A673 (cell line): ENCODE measurements at places on chromosomes 4 and X.

- DNase-seq: no peak
These were observed 132.7 kb downstream of the ARHGAP10 start for GRCh38 chr4:147864607-147865006.

GRCh38 chr4:170671171-170671570, 581.4 kb upstream of the AADAT start:
- DNase-seq: no peak

- DNase-seq: no peak
These were observed 20.5 kb upstream of the TSR2 start for GRCh38 chrX:54419559-54420302.

DNA sequence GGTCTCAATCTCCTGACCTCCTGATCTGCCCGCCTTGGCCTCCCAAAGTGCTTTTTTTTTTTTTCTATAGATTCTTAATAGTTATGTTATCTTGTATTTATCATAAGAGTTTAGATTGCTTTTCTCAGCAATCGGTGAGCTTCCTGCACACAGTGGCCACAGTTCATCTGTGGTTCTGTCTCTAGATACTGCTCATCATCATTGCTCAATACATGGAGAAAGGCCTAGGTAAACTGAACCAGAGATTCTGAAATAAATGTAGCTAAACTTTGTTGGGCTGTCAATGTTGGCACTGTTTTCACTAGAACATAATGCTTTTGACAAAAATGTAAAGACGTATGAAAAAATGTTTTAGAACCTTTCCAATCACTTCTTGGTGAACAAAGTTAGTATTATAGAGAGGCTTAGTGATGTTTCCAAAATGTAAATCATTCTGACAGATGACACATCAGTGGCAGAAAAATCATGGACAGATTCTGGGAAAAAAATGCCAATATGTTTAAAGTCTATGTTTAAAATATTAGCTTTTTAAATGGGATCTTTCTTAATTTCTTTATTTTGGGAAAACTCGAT, 50.0 kb upstream of the LIMCH1 start:
- DNase-seq: no peak

DNA sequence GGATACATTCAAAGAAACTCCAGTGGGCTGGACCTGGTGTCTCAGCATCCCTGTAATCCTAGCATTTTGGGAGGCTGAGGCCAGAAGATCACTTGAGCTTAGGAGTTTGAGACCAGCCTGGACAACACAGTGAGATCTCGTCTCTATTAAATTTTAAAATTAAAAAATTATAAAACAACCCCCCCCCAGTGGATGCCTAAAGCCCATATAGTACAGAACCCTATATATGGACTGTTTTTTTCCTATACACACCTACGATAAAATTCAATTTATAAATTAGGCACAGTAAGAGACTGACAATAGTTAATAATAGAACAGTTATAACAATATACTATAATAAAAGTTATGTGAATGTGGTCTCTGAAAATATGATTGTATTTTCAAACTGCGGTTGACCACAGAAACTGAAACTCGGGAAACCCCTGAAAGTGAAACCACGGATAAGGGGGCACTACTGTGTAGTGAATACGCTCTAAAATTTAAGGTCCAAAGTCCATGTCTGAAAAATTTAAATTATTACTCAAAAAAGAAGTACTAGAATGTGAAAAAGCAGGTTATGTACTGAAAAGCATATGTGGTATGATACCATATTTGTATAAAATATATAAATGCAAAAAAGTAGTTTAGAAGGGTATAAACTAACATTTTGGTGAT, 2.0 kb downstream of the SMIM14 start:
- DNase-seq: no peak

GRCh38 chr4:23268072-23268771, 575.5 kb downstream of the GBA3 start:
- DNase-seq: no peak

GRCh38 chr4:165700855-165701254, 172.2 kb upstream of the TLL1 start:
- DNase-seq: no peak

GRCh38 chr4:186024637-186025407, 44.1 kb upstream of the TLR3 start:
- DNase-seq: no peak

GRCh38 chr4:128354205-128354821, 66.7 kb upstream of the PGRMC2 start:
- peak; percentile 47 for DNase-seq

GRCh38 chrX:3320471-3321046, 25.9 kb downstream of the MXRA5 start:
- DNase-seq: no peak

DNA sequence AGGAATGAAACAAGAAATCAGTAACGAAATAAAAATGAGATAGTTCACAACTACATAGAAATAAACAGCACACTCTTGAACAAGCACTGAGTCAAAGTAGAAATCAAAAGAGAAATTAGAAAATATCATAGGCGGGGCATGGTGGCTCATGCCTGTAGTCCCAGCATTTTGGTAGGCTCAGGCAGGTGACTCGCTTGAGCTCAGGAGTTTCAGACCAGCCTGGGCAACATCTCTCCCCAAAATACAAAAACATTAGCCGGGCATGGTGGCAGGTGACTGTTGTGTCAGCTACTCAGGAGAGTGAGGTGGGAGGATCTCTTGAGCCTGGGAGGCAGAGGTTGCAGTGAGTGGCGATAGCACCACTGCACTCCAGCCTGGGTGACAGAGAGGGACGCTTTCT, 714.4 kb downstream of the GLUD2 start:
- no peak for DNase-seq

GRCh38 chr4:5823542-5824211, 69.2 kb downstream of the CRMP1 start:
- DNase-seq: no peak

DNA sequence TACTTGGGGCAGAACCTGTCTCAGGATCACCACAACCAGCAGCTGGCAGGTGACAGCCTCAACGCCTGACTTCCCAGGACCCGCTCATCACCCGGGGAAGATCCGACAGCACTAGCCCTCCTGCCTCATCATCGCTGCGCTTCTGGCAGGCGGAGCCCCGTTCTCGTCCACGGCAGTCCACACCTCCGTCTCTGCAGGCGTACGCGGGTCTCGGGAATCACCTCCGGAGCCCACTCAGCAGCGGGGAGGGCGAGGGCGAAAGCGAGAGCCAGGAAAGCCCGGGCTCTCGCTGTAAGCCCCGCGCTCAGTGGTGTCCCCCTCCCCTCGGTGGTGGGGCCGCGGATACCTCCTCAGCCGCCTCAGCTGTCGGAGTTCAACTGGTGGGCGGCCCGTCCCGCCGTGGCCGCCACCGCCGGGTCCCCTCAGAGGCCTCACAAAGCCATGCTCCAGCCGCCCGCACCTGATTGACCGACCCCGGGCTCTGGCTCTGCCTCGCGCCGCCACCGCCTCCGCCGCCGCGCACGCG, 518 bp upstream of the CNKSR2 start:
- no peak for DNase-seq

DNA sequence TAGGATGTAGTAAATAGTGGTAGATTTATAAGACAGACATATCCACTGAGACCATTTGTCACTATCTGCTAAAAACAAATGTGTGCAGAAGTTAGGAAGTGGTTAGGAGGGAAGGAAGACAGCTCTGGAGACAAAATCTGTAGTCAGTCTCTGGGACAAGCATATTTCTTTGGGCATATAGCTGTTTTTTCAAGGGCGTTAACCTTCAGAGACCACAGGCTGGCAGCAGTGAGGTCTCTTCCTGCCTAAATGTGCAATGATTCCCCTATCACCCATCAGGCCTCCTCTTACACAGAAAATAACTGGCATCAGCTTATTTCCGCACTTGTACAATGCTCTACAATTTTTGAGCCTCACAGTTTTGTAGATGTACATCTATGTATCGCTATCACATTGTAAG, 6.5 kb downstream of the TMEM150C start:
- DNase-seq: peak; percentile 1

- no peak for DNase-seq
These were observed 20.4 kb upstream of the BRS3 start for GRCh38 chrX:136467303-136467702.

DNA sequence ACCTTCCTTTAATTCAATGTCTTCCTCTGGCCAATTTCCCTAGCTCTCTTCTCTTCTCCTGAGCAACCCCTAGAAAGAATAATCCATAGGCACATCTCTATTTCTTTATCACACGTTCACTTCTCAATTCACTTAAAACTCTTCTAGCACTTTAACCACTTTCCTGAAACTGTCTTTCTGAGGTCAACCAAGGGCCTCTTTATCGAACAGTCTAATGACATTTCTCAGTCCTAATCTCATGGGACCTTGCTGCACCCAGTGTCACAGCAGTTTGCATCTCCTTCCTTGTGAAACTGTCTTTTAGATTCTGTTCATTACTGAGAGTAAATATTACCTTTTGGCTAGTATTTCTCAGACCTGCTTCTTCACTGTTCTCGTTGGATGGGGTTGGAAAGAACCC, 285.3 kb upstream of the RASGEF1B start:
- no peak for DNase-seq

DNA sequence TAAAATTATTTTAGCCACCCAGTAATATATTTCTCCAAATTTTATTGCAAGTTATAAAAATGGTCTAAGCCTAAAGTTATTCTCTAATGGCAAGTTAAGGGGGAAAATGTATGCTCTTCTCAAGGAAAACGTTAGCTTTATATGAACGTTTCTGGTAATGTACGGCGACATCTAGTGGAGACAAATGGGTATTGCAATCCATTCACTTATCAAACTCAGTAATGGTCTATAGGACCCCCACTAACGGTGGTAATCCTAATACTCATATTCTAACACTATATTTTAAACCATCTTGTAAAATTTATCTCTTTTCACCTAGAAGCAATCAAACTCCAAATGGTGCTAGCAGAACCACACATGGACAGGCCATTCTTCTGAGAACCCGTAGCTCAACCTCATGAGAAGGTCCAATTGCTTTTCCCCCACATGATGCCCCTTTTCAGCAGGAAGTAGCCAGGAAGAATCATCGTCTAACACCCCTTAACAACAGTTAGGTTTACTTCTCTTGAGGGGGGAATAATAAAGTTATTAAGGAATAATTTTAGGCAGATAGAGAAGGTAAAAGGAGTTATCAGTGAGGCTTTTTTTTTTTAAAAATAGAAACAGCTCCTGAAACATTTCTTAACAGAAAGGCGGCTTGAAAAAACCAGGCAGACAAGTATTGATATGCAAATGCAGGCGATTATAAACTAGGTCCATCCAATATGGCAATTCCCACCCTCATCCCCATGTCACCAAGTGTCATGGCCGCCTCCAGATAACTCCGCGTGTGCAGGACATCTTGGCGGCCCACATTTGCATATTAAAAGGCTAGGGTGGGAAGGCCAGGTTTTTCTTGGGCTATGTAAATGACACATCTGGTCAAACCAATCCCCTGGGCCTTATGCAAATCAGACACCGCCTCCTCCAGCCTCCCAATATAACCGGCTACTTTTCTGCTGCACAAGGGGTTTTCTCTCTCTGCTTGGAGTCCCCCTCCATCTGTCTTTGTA, 35.0 kb downstream of the NUDT11 start:
- DNase-seq: peak; percentile 71

DNA sequence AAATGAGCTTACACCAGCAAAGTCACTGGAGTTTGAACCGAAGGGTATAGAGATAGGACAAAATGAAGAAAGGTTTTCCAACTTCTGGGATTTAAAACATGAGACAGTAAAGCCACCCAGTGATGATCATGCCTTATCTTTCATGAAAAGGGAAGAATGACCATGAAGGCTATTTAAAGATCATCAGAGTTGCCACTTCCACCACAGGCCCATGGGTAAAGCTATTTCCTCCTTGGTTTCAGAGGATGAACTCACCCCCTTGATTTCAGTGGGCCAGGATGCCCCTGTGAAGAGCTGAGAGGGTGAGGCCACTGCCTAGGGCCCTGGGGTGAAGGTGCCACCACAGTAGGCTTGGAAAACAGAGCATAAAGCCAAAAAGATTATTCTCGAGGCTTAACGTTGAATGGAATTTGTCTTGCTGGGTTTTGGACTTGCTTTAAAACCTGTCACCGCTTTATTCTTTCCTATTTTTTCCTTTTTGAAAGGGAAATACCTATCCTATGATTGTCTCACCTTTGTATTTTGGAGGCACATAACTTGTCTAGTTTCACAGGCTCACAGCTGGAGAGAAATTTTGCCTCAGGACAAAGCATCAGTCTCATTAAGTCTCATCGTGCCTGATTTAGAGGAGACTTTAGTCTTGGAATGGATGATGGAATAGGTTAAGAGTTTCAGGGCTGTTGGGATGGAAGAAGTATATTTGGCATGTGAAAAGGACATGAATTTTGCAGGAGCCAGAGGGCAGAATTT, 254.0 kb downstream of the SNCA start:
- DNase-seq: no peak

GRCh38 chr4:151045907-151046306, 30.8 kb upstream of the LRBA start:
- peak; percentile 23 for DNase-seq

DNA sequence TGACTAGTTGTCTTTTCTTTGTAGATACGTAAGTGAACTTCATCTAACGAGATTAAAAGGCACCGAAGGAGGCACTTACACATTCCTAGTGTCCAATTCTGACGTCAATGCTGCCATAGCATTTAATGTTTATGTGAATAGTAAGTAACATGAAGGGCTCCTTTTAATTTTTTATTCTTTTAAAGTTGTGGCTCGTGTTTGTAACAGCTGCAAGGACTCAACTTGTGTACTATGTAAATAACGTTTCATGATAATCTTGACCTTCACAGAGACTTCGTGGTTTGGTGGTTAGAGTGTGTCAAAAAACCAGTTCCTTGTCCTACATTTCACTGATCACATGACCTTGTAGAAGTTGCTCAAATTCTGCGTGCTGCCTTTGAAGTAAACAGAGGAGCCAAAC, 51.6 kb downstream of the KIT start:
- DNase-seq: no peak

DNA sequence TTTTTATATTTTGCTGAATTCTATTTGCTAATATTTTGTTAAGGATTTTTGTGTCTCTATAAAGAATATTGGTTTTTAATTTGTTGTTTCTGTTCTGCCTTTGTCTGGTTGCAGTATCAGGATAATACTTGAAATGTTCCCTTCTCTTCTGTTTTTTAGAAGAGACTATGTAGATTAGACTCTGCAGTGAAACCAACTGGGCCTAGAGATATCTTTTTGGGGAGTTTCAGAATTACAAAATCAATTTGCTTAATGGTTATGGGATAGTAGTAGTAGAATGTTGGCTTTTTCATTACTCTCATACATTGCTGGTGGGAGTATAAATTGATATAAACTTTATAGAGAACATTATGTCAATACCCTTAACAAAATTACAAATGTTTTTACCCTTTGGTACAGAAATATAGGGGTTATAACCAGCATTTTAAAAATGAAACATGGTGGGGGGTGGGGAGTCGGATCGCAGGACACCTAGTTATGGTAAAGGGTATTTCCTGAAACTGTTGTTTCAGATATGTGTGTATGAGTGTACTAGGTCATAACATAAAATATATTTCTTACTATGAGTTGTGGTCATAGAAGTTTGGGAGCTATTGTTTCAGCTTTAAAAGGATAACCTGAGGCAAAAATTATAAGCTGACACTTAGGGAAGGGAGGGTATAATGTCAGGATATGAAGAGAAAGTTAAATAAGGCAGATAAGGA, 29.0 kb downstream of the CLOCK start:
- no peak for DNase-seq
